ENCODE measurements at places on chromosomes 7 and 10.

GRCh38 chr10:12500381-12501303 is 151.3 kb downstream of the CAMK1D start:
- no peaks in the 10 kb centered on the region for H3K36me3 ChIP-seq
- H3K27me3 ChIP-seq = no peaks in the 10 kb centered on the region

DNA sequence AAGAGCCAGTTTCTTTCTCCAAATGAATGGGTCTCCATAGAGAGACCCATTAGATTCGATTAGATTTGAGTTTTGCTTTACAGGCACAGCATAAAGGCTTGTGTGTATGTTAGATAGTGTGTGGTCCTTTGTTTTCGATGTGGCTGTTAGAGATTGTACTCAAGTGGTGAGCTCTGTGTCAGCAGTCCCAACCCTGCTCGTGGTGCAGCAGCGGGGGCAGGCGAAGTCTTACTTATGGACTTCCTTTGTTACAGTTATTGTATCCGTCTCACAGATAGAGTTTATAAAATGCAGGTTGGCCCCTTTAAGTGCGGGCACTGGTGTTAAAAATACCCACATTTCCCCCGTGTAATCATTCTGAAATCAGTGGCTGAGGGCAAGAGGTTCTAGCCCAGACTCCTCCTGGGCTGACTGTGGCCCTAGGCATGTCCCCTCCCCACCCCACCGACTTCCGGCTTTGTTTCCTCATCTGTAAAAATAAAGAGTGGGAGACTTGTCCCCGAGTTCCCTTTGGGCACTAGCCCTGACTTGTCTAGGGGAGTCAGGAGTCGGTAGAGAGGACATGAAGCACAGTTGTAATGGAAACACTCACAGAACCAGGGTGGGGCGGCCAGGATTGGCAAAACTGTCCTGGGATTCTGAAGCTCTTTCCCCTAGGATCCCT is 28.6 kb downstream of the MTURN start:
- no peak for DNase-seq
- no peak overlapping the region for H3K27ac ChIP-seq
- peaks cover 15% of the 10 kb centered on the region for H3K4me1 ChIP-seq
- no peak overlapping the region for H3K4me3 ChIP-seq

- no peak overlapping the region for H3K4me3 ChIP-seq
- no peaks in the 10 kb centered on the region for H3K27me3 ChIP-seq
- no peaks in the 10 kb centered on the region for H3K4me1 ChIP-seq
- no peak for DNase-seq
- no peaks in the 10 kb centered on the region for H3K36me3 ChIP-seq
These were observed 88.6 kb downstream of the ZNF92 start for GRCh38 chr7:65462148-65462716.

- H3K4me3 ChIP-seq = no peak overlapping the region
- DNase-seq = no peak
- no peaks in the 10 kb centered on the region for H3K27me3 ChIP-seq
These were observed 102.1 kb upstream of the PDGFA start for GRCh38 chr7:621572-622285.

DNA sequence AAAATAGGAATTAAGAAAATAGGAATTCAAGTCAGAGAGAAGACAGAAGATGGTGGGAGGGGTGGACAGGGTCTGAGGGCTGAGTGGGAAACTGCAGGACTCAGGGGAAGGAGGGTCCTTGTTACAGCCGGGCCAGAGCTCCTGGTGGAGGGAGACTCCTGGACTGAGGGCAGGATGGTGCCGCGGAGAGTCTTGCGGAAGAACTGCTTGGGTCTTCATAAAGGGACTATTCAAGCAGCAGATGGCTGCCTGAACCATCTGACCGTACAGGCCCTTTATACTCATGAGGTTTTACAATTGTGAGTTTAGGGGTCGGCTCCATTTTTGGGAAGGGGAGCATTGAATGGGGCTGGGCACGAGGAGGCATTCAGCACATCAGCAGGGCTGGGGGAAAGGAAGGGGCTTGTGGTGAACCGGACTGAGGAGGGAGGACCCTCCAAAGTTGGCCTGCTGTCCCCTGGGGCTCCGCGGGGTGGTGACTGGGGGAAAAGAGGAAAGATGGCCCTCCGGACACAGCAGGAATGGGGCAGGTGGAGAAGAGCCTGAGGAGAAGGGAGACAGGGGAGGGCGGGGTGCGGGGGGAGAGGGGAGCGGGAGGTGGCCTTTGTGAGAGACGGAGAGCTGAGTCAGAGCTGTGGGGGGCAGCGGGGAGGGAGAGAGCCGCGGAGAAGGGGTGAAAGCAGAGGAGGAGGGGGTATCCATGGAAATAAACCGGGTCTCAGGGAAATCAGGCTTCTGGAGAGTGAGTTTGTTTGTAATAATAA is 1.5 kb downstream of the FAM131B start:
- H3K36me3 ChIP-seq = no peaks in the 10 kb centered on the region
- peak overlapping the region; percentile 52 for H3K4me3 ChIP-seq
- DNase-seq = peak; percentile 31
- no peaks in the 10 kb centered on the region for H3K27me3 ChIP-seq
- H3K27ac ChIP-seq = no peak overlapping the region
- H3K4me1 ChIP-seq = no peaks in the 10 kb centered on the region
